ENCODE measurements at places on chromosomes 12 and 14. TPM values are rescaled to one million over a fixed set of nuclear protein-coding genes. Genes with fewer than 3 reads are reported as not detected.

- no peaks in the 10 kb centered on the region for H3K36me3 ChIP-seq
- H3K4me1 ChIP-seq = no peaks in the 10 kb centered on the region
- no peak overlapping the region for H3K27ac ChIP-seq
Observed at GRCh38 chr12:100043631-100044030, 58.9 kb upstream of the ANKS1B start.

- H3K4me1 ChIP-seq = no peaks in the 10 kb centered on the region
- H3K36me3 ChIP-seq = no peaks in the 10 kb centered on the region
- peak overlapping the region; percentile 69 for H3K4me3 ChIP-seq
- H3K27me3 ChIP-seq = no peaks in the 10 kb centered on the region
Observed at GRCh38 chr14:102777711-102778337, 575 bp downstream of the TRAF3 start.

DNA sequence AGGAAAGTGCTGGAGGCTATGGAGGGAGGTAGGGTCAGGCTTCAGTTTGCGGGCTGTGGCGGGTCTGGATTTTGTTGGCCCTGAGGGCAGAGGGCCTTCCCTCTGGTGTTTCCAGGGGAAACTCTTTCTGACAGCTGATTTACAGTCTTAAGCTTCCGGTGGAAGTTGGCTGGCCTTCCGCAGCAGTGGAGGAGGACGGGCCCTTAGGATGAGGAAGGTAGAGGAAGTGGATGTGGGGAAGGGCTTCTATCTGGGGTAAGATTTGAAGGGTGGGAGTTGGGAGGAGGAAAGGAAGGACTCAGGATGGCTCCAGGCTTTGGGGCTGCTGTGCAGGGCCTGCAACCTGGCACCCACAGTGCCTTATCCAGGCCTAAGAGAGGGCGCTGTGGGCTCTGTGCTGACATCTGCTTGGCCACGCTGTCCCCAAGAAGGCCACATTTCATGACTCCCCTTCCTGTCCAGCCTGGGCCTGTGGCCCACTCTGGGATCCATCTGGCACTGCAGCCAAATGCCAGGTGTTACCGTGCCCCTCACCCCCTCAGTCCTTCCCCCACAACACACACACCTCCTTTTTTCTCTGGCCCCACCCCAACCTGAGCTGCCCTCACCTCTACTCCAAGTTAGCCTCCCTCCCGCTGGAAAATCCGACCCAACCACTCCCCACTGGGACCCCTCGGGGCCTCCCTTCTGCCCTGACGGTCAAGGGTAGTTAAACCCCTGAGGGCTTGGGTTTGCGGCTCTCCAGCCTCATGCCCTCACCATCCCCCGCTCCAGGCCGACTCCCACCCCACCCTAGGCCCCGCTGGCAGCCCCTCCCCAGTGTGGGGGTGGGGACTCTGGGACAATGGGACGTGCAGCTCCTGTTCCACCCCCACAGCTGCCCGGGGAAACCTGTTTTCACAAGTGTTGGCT, 7.7 kb upstream of the PPP1R13B start:
- no peaks in the 10 kb centered on the region for H3K36me3 ChIP-seq
- H3K4me1 ChIP-seq = peaks cover 17% of the 10 kb centered on the region
- no peaks in the 10 kb centered on the region for H3K27me3 ChIP-seq
- peak overlapping the region; percentile 74 for H3K27ac ChIP-seq
- no peak overlapping the region for H3K4me3 ChIP-seq
- peak; percentile 80 for DNase-seq

DNA sequence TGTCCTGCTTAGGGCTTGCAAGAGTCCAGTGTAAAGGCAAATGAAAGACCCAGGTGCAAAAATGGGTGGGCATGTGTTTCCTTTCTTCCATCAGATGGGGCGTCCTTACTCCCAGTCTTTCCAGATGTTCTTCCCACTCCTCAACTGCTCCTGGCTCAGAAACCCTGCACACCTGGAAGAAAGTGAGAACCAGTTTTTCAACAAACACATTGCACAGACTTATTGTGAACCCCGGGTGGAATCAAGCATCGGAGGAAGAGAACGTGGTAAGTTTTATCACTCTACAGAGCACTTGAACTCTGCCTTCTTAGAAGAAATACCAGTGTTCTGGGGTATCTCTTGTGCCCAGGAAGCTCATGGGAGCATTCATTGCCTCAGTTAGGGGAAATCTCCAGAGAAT, 93.3 kb downstream of the TMX1 start:
- no peaks in the 10 kb centered on the region for H3K36me3 ChIP-seq
- no peak overlapping the region for H3K27ac ChIP-seq
- no peak for DNase-seq
- H3K27me3 ChIP-seq = no peaks in the 10 kb centered on the region
- no peaks in the 10 kb centered on the region for H3K4me1 ChIP-seq
- no peak overlapping the region for H3K4me3 ChIP-seq

GRCh38 chr14:87975636-87976035, 17.3 kb downstream of the GALC start:
- H3K27me3 ChIP-seq = no peaks in the 10 kb centered on the region
- no peak overlapping the region for H3K27ac ChIP-seq
- H3K4me1 ChIP-seq = no peaks in the 10 kb centered on the region
- H3K4me3 ChIP-seq = no peak overlapping the region
- no peaks in the 10 kb centered on the region for H3K36me3 ChIP-seq

DNA sequence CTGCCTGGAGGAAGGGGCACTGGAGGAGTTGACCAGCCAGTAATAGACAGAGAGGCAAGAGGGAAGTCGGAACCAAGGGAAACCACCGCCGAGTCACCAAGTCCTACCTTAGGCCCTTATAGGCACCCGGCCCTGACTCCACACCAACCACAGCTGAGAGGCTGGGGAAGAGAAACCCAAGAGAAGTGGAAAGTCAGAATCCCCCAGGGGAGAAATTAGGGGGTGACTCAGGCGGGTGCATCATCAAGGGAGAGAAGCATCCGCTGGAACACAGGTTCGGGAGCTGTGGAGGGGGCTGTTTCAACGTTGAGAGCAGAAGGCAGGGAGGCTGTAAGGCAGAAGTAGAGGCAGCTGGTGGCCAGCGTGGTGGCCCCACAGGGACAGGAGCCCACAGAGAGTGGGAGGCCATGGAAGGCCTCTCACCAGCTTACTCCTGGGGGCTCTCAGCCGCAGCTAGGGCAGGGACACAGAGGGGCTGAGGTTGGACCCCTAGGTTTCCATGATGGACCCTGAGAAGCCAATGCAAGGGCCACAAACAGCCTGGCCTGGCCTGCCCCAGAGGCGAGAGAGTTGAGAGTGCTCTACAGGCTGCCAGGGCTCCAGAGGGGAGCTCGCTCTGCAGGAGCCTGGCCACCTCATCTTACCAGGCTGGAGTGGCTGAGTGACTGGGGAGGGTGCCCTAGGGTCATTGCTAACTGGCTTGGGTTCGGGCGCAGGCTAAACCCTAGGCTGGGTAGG, 1.4 kb upstream of the TRMT61A start:
- peak overlapping the region; percentile 84 for H3K27ac ChIP-seq
- no peaks in the 10 kb centered on the region for H3K36me3 ChIP-seq
- H3K4me1 ChIP-seq = peaks cover 40% of the 10 kb centered on the region
- no peak for DNase-seq
- no peak overlapping the region for H3K4me3 ChIP-seq
- H3K27me3 ChIP-seq = no peaks in the 10 kb centered on the region

The JDP2 gene
- 34.0 TPM for total RNA-seq

The NANOG gene
- total RNA-seq = 0.05 TPM
